ENCODE measurements at places on chromosomes 3 and 15.

- DNase-seq = peak; percentile 74
Measured at GRCh38 chr15:66923438-66923881, 141.9 kb upstream of the SMAD3 start.

DNA sequence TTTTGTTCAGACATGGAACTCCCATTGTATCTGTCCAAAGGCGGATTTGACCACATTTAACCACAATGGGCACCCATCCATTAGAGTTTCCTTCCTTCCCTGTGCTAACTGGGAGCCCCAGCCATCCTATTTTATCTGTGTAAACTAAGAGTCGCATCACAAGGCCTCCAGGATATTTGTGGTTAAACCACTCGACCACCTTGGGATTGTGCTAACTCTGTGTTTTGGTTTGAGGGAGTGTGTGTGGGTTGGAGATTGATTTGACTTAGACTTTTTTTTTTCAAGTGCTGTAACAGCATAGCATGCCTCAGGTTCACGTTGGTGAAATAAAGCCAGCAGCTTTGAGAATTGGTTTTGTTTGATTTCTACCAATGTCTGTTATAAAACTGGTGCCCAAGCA is 100.4 kb upstream of the TP63 start:
- DNase-seq = no peak

DNA sequence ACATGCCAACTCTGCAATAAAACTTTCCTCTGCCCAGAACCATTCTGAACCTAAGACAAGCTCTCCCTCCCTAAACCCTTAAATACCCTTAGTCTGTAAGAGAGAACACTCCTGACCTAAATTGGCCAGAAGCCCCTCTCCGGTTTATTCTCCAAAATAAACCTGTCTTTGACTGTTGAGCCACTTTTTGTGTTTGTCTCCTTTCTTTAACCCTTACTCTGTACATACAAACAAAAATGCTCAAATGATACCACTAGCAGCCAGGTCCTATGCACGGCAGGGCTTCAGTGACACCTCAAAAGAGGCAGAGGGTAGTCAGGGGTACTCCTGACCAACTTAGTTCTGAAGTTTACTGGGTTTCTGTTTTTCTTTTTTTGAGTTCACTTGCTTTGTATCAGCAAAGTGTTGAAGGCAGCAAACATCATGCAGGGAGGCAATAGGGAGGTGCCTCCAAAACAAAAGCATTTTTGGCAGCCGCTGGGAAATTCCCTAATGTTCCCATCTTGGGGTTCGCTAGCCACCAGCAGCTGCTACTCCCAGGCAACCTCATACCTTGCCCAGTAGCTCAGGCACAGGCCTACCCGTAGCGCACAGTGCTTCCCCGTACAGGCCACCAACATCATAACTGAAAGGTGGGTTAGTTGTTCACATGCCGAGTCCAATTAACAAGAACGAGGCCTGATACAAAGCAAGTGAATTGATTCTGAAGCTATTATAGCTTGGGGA is 62.9 kb upstream of the GCNT3 start:
- no peak for DNase-seq

- DNase-seq = no peak
Measured at GRCh38 chr15:73983211-73983727, 8.8 kb downstream of the STOML1 start.

GRCh38 chr15:58258501-58259292 is 120.5 kb downstream of the AQP9 start:
- peak; percentile 83 for DNase-seq
